ENCODE measurements at places on chromosomes 1 and 21. TPM values are rescaled to one million over a fixed set of nuclear protein-coding genes. Genes with fewer than 3 reads are reported as not detected.

The TNFRSF8 gene
- 1.3 TPM for polyA plus RNA-seq

DNA sequence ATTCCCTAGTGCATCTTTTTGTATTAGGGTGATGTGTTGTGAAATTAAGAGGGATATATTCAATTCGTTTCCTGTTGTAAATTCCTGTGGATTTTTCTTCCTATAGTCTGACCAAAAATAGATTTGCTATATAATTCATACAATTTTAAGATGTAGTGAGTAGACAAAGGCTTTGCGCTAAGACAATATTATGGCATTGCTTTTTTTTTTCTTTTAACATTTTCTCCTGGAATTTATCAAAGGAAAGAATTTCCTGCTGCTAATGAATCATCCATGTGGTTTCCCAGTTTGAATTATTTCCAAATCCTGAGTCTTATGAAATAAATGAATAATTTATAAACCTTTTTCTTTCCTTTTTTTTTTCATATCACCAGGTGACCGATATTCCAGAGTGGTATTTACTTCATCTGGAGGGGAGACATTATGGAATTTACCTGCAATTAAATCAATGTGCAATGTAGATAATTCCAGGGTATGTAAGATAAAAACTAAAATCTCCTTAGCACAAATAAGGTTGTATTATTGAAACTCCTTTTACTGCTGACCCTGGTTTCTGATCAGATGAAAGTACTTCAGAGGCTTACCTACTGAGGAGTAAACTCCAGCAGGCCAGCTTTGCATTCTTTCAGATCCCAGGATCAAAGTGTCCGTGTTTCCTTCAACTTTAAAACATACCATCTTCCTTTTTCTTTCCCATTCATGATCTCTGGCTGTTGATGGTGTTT is 148.4 kb downstream of the TLR5 start:
- no peak for DNase-seq

DNA sequence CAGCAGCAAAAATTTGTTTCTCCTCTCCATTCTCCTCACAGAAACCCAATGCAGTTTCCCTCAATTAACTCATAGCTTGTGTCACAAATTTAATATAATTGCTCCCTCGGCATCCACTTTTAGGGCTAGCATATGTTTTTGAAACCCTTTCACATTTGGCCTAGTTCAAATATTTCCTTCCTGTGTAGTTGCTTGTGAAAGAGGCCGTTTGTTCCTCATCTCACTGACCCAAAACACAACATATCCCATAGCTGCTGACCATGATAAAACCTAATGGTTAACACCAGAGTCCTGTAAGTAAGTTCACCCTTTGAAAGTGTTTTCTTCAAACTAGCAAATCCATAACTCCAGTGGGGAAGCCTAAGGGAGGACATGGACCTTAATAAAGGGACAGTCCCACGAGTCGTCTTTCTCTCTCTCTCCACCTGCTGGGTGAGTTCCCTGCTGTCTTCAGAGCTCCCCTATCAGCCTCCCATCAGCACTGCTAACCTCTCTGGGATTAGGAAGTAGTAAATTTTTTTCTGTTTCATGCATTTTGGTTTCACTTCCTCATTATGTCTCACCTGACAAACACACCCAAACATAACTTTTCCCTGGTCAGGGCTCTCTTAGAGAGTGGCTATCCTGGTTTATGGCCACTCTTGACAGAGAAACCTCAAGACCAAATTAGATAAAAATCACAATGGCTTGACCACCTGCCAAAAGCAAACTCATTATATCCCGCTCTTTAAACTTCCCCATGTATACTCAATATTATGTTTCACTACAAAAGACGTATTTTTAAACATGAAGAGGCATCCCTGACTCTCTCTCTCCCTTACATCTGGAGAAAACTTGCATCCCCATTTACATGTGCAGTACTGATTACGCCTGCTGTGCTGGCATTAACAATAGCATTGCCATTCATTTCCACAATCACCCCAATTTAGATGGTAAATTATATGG is 177.7 kb upstream of the HP1BP3 start:
- DNase-seq: no peak

DNA sequence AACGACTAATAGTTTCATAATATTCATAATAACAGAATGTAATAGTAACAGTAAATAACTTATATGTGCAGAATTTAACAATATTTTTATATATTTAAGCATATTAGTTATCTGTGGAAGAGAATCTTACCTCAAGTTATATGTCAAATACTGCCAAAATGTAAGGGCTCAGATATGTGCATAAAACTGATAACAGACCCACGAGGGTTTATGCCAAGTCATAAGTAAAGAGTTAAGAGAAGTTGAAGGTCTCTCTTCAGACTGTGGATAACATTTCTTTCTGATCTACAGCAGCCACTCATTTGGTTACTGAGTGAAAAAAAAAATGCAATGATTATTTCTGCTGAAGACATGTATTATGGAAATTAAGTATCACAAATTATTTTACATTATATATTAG is 1167.8 kb upstream of the NCAM2 start:
- DNase-seq: no peak

- DNase-seq: no peak
Observed at GRCh38 chr21:45143855-45144254, 69.5 kb downstream of the ADARB1 start.

DNA sequence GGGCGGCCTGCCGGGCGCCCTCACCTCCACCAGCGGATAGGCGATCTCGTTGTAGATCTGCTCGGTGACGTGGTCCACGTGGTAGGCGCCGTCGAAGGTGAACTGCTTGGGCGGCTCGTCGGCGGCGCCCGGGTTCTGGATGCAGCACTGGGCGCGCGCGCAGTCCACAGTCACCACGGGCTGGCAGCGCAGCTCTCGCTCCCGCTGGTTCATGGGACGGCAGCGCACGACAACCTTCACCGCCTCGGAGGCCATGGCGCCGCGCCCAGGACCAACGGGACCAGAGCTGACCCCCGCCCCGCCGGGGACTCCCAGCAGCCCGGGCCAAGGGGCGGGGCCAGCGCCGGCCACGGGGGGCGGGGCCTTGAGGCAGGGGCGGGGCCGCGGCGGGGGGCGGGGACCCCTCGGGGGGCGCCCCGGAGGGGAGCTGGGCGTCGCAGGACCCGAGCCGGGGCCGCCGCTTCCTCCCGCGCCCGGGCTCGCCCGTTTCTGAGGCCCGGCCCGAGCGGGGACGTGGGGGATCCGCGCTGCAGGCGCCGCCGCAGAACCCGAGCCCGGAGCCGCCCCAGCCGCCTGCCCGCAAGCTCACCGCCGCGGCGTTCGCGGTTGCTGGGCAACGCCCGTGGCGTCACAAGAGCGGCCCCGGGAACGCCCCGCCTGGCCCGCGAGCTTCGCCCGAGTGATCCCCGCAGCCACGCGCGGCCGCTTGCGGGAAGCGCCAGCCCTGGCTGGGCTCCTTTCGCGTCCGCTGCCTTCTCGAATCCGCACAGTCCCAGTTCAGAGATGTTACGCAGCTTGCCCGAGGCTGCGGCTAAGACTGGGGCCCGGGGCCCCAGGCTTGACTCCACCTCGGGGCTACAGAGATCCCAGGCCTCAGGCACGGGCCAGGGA is at the start of gene KIF17:
KIF17 (minus strand) TSS at position 556 of the 891 bp plus-strand sequence; CDS start at position 255, 301 bp downstream.
- peak; percentile 48 for DNase-seq

Data from left renal pelvis (tissue), 4 donors.